ENCODE measurements at places on chromosomes 16 and 17.

DNA sequence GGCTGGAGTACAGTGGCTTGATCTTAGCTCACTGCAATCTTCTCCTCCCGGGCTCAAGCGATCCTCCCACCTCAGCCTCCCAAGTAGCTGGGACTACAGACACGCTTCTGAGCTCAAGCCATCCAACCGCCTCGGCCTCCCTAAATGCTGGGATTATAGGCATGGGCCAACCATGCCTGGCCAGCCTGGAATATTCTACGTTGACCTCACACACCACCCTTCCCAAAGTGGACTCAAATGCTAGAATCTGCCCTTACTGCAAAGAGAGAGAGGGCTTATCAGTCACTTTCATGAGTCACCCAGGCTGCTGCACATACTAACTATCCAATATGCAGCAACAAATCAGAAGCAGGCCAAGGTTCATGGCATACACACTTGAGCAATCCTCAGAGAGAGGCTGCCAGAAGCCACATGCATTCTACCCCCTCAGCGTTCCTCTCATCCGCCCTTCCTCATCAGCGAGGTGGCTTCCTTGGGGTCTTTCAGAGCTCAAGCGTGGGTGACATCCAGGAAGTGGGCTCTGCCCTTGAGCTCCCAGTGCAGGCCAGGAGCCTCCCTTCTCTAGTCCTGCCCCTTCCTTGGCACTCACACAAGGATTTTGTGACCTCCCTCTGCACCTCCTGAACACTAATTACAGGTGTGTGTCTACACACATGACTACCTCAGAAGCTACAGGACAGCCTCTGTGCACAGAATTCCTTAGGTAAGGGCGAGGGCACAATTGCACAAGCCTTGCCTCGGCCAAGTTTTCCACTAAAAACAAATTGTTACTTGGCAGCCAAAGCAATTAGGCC, 24.8 kb upstream of the SIAH1 start:
- no peak for DNase-seq

DNA sequence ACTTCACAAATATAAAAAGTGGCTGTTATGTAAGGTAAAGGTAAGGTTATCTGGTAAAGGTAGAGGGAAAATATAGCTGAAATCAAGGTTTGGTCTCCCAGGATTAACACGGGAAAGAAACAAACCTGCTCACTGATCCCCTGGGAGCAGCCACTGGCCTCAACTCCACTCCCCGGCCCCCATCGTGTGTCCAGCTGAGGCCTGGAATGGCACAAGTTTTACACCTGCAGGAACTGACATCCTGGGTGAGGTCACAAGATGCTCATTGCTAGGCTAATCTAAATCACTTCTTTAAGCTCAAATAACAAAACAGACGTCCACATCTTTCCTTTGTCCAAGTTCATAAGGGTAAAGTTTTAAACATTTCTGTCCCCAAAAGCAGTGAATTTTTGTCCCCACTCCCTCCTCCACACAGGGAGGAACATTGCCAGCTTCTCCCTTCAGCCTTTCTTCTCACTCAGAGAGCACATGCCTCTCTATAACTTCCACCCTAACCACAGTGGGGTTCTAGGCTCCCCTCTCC, 46.3 kb downstream of the ERN1 start:
- no peak for DNase-seq

DNA sequence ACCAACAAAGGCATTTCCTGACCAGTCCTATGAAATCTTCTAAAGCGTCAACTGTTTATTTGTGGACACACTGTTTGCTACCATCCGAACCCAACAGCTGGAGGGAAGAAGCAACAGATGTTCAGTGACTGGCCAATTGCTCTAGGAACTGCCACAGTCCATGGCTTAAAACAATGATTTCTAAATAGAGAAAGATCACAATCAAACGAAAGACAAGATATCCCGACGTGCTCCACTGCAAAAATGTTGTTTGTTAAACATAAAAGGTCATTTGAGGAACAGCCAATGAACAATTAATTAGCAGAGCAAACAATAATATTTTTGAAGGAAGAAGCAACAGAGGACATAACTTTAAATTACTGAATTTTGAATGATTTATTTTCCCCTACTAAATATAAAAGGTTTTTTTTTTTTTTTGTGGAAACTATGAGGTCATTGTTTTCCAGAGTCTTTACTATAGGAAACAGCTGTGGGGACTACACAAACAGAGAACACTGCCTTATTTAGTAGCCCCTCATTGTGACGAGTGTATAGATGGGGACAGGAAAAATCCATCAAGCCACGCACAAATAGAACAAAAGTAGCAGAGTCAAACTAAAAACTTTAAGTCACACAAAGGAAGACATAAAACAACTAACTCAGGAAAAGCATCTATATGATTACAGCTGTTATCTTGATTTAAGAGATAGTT, 17.2 kb downstream of the USP31 start:
- DNase-seq, result no peak

DNA sequence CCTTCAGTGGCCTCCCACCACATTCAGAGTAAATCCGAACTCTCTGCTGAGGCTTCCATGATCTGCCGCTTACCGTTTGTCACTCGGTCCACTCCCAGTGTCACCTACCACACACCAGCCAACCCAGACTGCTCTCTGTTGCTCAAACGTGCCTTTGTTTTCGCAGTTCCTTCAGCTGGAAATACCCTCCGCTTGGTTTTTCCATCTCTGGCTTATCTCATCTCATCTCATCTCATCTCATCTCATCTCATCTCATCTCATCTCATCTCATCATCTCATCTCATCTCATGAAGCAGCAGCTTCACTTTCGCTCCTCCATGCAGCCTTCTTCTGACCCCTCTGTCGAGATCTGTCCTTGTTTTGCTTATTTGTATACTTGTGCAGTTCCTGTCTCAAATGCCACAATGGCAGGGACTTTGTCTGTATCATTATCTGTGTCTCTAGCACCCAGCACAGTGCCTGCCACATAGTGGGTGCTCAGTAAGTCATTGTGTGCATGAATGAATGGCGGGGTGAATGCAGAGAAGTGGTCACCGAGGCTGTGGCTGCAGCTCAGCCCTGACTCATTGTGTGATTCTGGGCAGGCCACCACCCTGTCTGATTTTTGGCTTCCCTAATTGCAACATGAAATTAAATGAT, 3.8 kb upstream of the SNX20 start:
- DNase-seq, result no peak

GRCh38 chr16:30358990-30359870, 4.1 kb upstream of the CD2BP2 start:
- DNase-seq, result no peak

DNA sequence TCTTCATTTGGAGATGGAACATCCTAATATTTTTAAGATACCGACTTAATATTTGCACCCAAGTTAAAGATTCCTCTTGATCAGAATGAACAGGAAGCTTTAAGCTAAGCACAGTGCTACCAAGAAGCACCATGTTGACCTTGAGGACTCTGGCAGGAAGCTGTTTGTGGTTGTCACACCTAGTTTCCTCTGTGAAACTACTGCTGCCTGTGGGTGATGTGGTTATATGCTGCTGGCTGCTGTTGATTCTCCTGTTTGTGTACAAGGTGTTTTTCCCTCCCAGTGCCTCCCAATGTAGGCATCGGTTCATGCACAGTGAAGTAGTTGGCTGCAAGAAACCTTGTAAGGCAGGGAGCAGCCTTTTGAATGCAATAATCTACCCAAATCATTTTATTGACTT, 23.4 kb downstream of the RBL2 start:
- peak; percentile 36 for DNase-seq

DNA sequence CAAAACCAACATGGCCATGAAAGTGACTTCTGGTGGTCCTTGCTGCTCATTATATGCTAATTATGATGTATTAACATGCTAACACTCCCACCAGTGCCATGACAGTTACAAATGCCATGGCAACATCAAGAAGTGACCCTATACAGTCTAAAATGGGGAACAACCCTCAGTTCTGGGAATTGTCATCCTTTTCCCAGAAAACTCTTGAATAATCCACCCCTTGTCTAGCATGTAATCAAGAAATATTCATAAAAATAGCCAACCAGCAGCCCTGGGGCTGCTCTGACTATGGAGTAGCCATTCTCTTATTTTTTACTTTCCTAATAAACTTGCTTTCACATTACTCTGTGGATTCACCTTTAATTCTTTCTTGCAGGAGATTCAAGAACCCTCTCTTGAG, 35.9 kb downstream of the DNAJA2 start:
- DNase-seq, result no peak

DNA sequence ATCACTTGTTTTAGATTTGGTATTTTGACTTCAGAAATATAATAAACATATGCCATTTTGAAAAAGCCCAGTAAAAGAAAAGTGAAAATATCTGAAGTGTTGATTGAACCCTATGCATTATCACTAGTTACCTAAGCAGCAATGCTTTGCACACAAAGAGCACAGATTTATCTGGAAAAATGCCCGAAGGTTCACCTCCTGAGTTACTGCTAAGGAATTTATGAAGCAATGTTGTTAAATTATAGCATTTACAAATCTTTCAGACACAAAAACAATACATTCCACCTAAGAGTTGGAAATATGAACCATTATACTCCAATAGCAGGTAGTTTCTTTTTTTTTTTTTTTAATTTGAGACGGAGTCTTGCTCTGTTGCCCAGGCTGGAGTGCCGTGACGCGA, 38.9 kb upstream of the GHDC start:
- DNase-seq, result no peak

- no peak for DNase-seq
Observed at GRCh38 chr16:49026566-49027181, 255.0 kb downstream of the CBLN1 start.

GRCh38 chr17:38911081-38911730, 14.2 kb upstream of the LASP1NB start:
- no peak for DNase-seq

GRCh38 chr17:58303971-58304749, 23.4 kb upstream of the MPO start:
- peak; percentile 79 for DNase-seq

GRCh38 chr17:80625627-80626026, 81.0 kb downstream of the RPTOR start:
- DNase-seq, result no peak

DNA sequence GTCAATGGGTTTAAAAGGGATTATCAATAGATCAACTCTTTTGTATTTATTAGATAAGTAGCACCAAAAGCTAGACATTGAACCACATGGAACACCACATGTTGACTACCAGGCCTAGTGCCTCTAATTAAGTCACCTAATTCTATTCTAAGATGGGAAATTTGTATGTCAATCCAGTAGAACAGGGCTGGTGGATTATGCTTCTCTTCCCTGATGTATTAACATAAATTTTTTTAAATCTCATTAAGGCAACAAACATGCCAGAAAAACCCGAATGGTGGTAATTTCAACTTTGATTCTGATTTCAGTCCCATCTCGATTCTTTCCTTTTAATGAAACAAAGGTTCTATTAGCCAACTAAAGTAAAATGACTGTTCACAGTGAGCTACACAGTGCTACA, 92.6 kb downstream of the KANSL1 start:
- no peak for DNase-seq

- peak; percentile 33 for DNase-seq
Observed at GRCh38 chr17:3911271-3912053, 4.8 kb downstream of the P2RX1 start.

GRCh38 chr16:79769270-79769927, 168.9 kb upstream of the MAF start:
- no peak for DNase-seq

DNA sequence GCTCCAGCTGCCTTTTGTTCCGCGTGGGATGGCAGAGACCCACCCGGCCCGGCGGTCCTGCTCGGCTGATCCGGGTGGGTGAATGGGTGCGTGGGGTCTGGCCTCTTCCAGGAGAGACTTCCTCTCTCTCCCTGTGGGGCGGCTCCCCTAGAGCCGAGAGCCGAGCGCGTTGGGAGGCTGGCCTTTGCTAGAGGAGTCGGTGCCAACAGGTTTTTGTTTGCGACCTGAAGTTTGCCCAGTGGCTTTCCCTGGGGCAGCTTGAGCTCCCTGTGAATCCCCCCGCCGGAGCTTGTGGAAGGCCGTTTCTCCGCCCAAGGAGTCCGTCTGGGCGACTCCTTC, 970 bp downstream of the EPN2 start:
- DNase-seq, result peak; percentile 60

DNA sequence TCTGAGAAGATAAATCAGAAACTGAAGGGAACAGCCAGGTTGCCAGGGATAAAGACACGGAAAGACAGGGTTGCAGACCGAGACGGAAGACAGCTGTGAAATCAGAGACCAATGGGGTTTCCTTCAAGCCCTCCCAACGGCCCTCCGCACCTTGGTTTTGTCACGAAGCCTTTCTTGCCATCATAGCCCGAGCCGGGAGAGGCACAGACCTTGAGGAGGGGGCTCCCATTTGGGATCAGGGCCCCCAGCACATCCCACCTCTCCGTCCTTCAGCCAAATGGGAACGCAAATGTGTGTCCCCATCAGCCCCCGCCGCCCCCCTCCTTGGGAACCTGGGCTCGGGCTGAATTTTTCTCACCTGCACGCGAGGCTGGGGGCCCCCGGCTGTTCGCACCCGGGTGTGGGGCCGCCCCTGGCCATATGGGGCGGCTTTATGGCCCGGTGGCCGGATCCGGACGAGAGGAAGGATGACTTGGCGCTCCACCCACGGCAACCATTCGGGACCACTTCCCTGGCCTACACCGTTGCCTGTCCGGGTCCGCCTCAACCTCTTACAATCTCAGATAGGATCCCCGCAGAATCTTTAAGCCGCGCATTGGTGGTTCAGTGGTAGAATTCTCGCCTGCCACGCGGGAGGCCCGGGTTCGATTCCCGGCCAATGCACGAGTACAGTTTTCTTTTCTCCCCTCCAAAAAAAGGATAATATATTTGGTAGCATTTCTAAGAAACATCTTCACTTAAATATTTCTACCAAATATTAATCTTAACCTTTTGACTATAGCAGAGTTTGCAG, 1.4 kb upstream of the HES7 start:
- DNase-seq, result peak; percentile 86

GRCh38 chr17:19482576-19482975, 51.1 kb upstream of the SLC47A1 start:
- peak; percentile 90 for DNase-seq

DNA sequence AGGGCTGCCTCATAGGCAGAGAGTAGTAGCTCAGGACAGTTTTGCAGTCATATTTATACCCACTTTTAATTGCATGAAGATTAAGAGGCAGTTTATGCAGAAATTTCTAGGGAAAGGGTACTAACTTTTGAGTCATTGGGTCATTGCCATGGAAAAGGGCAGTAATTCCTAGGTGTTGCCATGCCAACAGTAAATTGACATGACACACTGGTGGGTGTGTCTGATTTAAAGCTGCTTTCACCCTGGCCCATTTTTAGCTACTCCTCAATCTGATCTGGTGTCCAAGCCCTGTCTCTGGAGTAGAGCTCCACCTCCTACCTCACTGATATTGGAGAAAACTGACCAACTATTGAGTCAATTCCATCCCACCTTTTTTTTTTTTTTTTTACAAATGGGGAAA, 161.5 kb upstream of the ZKSCAN2 start:
- no peak for DNase-seq

GRCh38 chr17:3903881-3904290, 11.0 kb upstream of the CAMKK1 start:
- DNase-seq, result peak; percentile 44

DNA sequence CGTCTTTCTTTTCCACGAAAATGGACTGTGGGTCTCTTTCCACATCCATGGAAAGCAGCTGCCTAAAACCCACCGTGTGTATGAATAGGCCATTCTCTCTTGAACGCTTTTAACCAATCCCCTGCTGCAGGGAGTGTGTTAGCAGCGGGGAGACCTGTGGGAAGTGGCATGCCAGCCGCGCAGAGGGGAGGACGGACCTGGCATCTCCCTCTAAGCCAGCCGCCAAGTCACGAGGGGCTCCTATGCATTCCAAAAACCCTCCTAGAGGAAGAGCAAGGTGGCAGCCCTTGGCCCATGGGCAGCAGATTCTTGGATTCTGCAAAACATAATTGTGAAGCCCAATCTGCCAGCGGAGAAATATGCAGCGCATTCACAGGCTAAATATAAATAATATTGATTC, 15.4 kb downstream of the RBFOX3 start:
- DNase-seq, result no peak

- DNase-seq, result no peak
Observed at GRCh38 chr17:21250854-21251253, 2.4 kb downstream of the NATD1 start.
